ENCODE measurements at places on chromosomes 2 and 18.

GRCh38 chr2:187078297-187078696 is 229.3 kb upstream of the ZSWIM2 start:
- peak; percentile 19 for DNase-seq

- peak; percentile 77 for DNase-seq
Measured at GRCh38 chr2:227655454-227655853, 11.2 kb upstream of the SCYGR5 start.

DNA sequence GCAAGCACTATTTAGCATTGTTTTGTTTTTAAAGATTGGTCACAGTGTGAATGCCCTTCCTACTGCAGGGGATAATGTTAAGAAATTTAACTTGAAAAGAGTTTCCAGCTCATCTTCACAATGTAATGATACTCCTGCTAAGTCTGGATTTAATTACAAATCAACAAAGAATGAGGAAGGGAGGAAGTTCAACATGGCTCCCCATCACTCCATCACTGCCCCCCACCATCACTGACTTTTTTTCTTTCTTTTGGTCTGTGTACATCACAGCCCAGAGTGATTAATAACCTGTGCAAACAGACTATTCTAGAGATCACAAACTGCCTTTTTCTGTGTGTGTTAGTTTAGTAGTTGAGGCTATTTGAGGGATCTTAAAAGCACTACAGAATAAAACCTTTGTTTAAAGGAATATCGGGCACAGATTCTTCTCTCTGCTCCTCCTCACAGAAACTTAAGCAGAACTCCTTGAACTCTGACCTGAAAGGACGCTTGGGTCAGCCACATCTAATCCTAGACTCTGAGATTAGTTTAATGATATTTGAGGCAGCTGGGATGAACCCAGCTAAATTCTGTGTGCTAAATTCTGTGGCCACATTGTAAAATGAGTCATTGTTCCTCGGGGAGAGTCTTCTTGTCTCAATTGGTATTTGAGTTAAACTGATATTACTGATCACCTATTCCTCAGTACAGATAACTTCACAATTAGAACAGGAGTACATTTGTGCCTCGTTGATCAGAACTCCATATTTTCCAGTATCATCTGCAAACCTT is 47.8 kb downstream of the SATB2 start:
- no peak for DNase-seq

- DNase-seq, result no peak
Measured at GRCh38 chr18:25862881-25863600, 227.4 kb downstream of the SS18 start.

- DNase-seq, result peak; percentile 99
Measured at GRCh38 chr2:46073540-46074046, 223.6 kb upstream of the EPAS1 start.

GRCh38 chr2:172072303-172072702 is 13.0 kb upstream of the DLX1 start:
- DNase-seq, result no peak

- peak; percentile 6 for DNase-seq
Measured at GRCh38 chr18:9334973-9335696, 562 bp downstream of the TWSG1 start.
